Stimulated activated CD8-positive, alpha-beta memory T cell treated with anti-CD3 and anti-CD28 coated beads, Interleukin-4, amount 100 ng/mL, for 1 hour (primary cell): ENCODE measurements at places on chromosomes 11 and 22.

GRCh38 chr11:119365071-119365591 lies 16.4 kb downstream of the USP2 start:
- no peak for DNase-seq

DNA sequence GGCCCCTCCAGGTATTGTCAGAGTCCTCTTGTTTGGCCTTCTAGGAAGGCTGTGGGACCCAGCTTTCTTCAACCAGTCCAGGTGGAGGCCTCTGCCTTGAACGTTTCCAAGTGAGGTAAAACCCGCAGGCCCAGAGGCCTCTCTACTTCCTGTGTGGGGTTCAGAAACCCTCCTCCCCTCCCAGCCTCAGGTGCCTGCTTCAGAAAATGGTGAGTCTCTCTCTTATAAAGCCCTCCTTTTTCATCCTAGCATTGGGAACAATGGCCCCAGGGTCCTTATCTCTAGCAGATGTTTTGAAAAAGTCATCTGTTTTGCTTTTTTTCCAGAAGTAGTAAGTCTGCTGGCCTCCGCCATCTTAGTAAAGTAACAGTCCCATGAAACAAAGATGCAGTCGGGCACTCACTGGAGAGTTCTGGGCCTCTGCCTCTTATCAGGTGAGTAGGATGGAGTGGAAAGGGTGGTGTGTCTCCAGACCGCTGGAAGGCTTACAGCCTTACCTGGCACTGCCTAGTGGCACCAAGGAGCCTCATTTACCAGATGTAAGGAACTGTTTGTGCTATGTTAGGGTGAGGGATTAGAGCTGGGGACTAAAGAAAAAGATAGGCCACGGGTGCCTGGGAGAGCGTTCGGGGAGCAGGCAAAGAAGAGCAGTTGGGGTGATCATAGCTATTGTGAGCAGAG lies at the start of gene CD3E:
CD3E (plus strand) TSS at position 163 of the 681 bp plus-strand sequence; CDS start at position 386, 223 bp downstream.
- peak; percentile 42 for DNase-seq

- no peak for DNase-seq
Measured at GRCh38 chr22:43039800-43040199, 24.9 kb upstream of the PACSIN2 start.

GRCh38 chr22:17477391-17477833 lies 85.9 kb upstream of the SLC25A18 start:
- no peak for DNase-seq

DNA sequence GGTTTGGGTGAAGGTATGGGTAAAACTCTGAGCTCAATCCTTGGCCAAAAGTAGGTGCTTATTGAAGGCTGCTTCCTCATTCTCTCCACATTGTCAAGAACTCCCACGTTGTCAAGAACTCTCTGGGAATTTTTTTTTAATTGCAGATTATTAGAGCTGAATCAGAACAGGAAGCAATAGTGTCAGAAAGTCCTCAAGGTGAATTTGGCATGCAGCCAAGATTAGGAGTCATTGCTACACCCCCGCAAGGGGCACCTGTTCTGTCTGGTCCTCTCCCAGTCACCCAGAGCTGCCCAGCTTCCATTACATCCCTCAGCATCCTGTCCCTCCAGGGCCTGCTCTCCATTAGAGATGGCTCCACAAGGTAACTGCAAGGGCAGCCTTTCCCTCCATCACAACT lies 996.5 kb downstream of the OPCML start:
- no peak for DNase-seq
